Esophagus squamous epithelium (tissue), 5 donors: ENCODE measurements at places on chromosomes 7 and 10. TPM values are rescaled to one million over a fixed set of nuclear protein-coding genes. Genes with fewer than 3 reads are reported as not detected.

The SEC61A2 gene
- total RNA-seq, result 5.0 TPM

The GLI3 gene
- 4.3 TPM for total RNA-seq

The LIPM gene
- total RNA-seq, result not detected

The DGKI gene
- 1.1 TPM for total RNA-seq

The NEUROG3 gene
- total RNA-seq, result not detected

- no peak for DNase-seq
- H3K27me3 ChIP-seq, result peaks cover 7% of the 10 kb centered on the region
- no peak overlapping the region for H3K27ac ChIP-seq
- H3K4me3 ChIP-seq, result no peak overlapping the region
These were observed 78.1 kb upstream of the CYTH3 start for GRCh38 chr7:6350433-6351058.

GRCh38 chr7:148621563-148621962 lies 31.0 kb downstream of the C7orf33 start:
- no peak overlapping the region for H3K4me3 ChIP-seq
- H3K27ac ChIP-seq, result no peak overlapping the region
- peaks cover 28% of the 10 kb centered on the region for H3K27me3 ChIP-seq
- H3K4me1 ChIP-seq, result no peaks in the 10 kb centered on the region

DNA sequence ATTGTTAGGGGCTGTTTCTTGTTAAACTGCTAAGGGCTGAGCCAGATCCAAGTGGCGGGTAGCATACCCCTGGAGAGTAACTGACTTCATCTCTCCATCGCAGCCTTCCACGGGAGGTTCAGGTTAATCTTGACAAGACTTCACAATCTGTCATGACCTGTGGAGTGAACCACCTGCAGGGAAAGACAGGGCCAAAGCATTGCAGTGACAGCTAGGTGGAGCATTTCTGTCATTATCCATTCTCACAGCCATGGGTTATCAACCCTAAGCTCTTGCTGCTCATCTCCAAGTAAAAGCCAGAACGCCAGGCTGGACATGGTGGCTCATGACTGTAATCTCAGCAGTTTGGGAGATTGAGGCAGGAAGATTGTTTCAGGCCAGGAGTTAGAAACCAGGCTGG lies 17.2 kb downstream of the ABCC2 start:
- H3K4me3 ChIP-seq, result no peak overlapping the region
- no peak overlapping the region for H3K27ac ChIP-seq
- H3K36me3 ChIP-seq, result no peaks in the 10 kb centered on the region
- no peaks in the 10 kb centered on the region for H3K27me3 ChIP-seq
- no peak for DNase-seq
- no peaks in the 10 kb centered on the region for H3K4me1 ChIP-seq

- DNase-seq, result no peak
- H3K27me3 ChIP-seq, result no peaks in the 10 kb centered on the region
- no peak overlapping the region for H3K27ac ChIP-seq
- H3K36me3 ChIP-seq, result no peaks in the 10 kb centered on the region
- no peak overlapping the region for H3K4me3 ChIP-seq
These were observed 83.1 kb upstream of the CHCHD3 start for GRCh38 chr7:133165001-133165400.

GRCh38 chr7:24432677-24433076 lies 140.6 kb upstream of the PALS2 start:
- no peaks in the 10 kb centered on the region for H3K36me3 ChIP-seq
- H3K4me3 ChIP-seq, result no peak overlapping the region
- H3K27me3 ChIP-seq, result no peaks in the 10 kb centered on the region

- H3K4me3 ChIP-seq, result no peak overlapping the region
- H3K36me3 ChIP-seq, result peaks cover 33% of the 10 kb centered on the region
- H3K27me3 ChIP-seq, result no peaks in the 10 kb centered on the region
- H3K4me1 ChIP-seq, result no peaks in the 10 kb centered on the region
- H3K27ac ChIP-seq, result no peak overlapping the region
- no peak for DNase-seq
These were observed 105.1 kb upstream of the GPR22 start for GRCh38 chr7:107364787-107365186.

GRCh38 chr7:31462636-31463035 lies 51.3 kb upstream of the ITPRID1 start:
- no peak for DNase-seq
- no peaks in the 10 kb centered on the region for H3K27me3 ChIP-seq
- no peak overlapping the region for H3K4me3 ChIP-seq

- no peak for DNase-seq
- no peaks in the 10 kb centered on the region for H3K27me3 ChIP-seq
These were observed 6.1 kb upstream of the CAV2 start for GRCh38 chr7:116493449-116493848.

DNA sequence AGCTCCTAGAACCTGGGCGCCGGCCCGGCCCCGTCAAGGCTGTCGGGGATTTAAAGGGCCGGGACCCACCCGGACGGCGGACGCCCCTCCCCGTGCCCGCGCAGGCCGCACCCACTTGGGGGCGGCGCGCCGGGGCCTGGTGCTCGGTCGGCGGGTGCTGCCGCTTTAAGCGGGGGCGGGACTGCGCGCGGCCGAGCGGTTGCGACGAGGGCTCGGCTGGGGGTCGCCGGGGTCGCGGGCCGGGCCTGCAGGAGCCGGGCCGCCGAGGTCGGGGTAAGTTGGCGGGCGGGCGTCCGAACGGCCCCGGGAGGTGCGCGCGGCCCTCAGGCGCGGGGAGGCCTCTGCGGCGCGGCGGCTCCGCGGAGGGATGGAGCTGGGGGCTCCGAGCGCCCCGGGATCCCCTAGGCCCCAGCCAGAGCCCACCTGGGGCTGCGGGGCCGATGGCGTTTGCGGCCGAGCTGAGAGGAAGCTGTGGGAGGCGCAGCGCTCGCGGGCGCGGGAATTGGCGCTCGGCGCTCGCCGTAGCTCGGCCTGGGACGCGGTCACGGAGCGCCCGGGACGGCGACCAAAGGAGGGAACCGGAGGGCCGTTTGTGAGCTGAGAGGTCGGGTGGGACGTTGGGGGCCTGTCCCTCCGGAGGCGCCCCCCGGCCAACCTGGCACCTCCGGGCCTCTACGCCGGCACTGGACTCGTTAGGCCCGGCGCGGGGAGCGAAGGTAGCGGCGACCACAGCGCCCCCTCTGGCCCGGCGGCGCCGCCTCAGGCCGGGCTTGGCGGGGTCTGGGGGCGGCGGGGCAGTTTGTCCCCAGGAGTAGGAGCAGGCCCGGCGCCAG lies at the start of gene TRRAP:
Gene TRRAP (plus strand): TSS at position 168 of the 833 bp plus-strand sequence. CDS start 2,619 bp downstream, outside the sequence.
- peak within 1 kb of the TSS; percentile 92 for H3K27ac ChIP-seq
- no peaks in the 10 kb centered on the region for H3K27me3 ChIP-seq
- peaks cover 5% of the 10 kb centered on the region for H3K4me1 ChIP-seq
- peak within 1 kb of the TSS; percentile 100 for H3K4me3 ChIP-seq
- no peak for DNase-seq
